ENCODE measurements at places on chromosomes 16 and 17.
A peak's percentile ranks its signal among the peaks of the same experiment; 100 is the strongest.

DNA sequence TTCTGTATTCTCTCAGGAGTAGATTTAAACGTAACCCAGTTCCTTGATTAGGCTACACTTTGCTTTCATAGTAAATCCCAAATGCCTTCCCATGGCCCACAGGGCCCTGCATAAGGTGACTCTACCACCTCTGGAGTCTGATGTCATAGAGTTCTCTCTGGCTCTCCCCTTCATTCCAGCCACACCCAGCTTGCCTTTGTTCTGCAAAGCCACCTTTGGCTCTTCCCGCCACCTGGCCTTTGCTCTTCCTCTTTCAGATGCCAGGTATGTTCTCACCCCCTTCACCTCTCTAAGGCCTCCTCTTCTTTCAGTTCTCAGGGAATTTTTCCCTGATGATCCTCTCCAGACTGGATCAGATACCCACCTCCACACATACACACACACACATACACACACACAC, 141.3 kb upstream of the HSBP1 start:
- no peak for DNase-seq

DNA sequence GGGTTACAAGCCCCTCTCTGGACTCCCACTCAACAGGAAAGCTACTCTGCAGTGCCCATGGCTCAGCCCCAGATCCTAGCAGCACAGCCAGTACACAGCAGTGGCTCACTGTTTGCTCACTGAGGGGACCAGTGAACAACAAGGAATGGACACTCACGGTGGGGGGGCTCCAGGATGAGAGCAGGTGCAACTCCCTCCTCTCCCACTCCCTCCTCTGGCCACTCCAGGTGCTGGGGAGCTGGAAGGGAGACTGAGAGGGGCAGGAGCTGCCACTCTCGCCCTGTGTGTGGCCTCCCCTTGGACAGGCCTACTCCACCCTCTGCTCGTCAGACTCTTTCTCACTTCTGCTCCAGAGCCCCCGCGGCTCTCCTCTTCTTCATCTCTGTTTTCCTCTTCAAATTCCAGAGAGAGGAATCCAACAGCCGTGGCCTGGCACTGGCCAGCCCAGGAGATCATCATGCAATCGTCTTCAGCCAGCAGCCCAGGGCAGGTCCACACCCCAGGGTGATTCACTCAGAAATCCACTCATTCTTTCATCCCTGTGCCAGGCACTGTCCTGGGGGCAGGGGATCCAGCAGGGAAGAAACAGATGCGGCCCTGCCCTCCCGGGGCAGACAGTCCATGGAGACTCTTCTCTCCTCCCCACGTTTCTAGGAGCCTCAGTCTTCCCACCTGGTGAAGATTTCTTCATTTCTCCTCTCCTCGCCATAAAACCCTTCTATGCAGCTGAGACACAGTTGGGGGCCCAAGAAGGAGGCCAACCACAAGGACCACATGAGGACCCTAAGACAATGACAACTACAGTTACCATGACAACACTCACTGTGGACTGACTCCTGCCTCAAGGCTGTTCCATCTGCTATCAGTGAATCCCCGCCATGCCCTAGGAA, 30.7 kb downstream of the CFAP20 start:
- DNase-seq = peak; percentile 33

- DNase-seq = no peak
These were observed 16.0 kb downstream of the BAHCC1 start for GRCh38 chr17:81411305-81411704.

GRCh38 chr17:76382803-76383545, 1.4 kb upstream of the SPHK1 start:
- peak; percentile 78 for DNase-seq

DNA sequence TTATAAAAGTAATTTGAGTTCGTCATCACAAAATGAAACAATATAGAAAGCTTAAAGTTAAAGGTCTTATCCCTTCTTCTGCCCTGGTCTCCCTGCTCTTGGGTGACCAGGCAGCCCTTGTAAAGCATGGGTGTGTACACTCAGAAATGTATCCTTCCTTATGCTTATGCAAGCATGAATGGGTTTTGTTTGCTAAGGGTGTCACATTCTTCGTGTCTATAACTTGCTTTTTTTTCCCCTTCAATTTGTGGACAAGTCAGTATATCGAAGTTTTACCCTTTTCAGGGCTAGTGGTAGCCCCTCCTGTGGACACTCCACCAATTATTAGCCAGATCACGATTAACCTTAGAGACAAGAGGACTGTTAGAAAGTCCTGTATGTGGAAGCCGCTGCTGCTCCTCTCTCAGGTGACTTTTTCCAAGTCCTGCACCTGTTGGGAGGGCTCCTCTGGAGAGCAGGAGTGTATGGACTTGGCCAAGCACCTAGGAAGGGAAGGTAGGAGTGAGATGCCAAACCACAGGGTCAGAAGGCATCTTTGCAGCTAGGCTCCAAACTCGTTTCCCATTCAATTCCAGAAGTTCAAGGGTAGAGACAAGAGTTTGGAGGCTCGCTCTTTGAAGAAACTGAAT, 50.9 kb downstream of the LDHD start:
- no peak for DNase-seq

- DNase-seq = no peak
These were observed 835 bp downstream of the FBXL16 start for GRCh38 chr16:704552-705380.

GRCh38 chr17:77321649-77322513, 181.1 kb downstream of the SEC14L1 start:
- DNase-seq = no peak

DNA sequence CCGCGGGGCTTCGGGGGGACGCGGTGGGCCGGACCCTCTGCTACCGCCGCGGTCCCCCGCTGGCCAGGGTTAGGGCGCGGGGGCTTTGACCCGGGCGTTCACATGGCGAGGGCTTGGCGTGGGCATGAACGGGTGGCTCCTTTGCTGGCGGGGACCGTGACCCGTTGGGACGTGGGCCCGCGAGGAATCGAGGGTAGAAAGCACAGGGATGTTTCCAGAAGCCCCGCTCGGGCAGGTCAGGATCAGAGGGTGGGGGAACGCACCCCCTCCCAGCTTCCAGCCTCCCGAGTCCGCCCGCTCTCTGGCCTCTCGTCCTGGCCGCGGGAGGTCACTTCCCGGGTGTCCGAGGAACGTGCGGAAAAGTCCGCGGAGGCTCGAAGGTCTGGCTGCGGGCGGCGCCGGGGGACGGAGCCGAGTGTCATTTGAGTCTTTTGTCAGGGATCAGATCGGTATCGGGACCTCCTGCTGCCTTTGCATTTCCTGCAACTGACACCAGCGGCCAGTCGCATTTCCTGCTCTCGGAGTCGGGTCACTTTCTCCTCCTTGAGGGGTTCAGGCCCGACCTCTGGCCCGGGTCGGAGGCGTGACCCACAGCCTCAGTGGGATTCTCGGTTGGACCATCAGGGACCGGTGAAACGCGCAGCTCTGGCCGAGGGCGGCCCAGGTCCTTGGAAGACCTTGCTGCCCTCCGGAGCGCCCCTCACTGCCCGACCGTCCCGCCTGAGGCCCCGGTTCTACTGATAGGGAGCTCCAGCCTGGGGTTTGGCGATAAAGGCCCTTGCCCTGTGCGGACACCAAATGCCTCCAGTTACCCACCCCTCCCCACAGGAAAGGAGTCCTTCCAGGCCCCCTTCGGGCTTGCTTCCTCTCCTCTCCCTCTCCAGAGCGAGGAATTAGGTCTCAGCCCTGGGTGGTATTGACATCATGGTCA, 702 bp upstream of the WNT3 start:
- peak; percentile 38 for DNase-seq

DNA sequence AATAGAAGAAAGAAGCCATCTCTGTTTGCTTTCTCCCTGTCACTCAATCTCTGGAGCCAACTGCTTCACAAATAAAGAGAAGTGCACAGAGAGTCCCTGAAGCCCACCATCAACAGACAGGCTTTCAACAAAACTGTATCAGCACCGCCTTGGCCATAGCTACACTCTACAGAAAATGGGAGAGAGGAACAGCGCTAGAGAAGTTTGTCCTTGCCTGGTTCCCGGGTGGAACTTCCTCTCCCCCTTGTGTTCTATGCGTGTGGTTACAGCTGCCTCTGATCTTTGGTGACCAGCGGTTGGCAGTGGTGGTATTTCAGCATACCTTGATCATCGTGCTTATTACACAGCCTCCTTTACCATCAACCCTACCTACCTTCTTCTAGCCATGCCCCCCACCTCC, 91.4 kb upstream of the CCL2 start:
- peak; percentile 12 for DNase-seq

DNA sequence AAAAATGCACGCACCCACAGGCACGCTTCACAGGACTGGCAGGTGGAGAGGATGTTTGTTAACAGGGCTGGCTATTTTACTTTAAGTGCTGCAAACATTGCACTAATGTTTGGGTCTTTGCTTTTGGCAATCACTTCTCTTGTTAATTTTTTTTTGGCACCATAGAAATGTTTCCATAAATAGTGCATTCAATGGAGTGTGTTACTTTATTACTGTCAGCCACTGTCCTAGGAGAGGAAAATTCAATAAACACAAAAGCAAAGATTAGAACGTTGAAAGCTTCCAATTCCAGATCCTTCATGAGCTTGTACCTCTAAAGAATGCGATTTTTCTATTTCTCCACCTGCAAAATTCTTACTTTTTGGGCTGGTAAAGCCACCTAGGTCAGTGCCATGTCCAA, 743.5 kb downstream of the WWOX start:
- no peak for DNase-seq

DNA sequence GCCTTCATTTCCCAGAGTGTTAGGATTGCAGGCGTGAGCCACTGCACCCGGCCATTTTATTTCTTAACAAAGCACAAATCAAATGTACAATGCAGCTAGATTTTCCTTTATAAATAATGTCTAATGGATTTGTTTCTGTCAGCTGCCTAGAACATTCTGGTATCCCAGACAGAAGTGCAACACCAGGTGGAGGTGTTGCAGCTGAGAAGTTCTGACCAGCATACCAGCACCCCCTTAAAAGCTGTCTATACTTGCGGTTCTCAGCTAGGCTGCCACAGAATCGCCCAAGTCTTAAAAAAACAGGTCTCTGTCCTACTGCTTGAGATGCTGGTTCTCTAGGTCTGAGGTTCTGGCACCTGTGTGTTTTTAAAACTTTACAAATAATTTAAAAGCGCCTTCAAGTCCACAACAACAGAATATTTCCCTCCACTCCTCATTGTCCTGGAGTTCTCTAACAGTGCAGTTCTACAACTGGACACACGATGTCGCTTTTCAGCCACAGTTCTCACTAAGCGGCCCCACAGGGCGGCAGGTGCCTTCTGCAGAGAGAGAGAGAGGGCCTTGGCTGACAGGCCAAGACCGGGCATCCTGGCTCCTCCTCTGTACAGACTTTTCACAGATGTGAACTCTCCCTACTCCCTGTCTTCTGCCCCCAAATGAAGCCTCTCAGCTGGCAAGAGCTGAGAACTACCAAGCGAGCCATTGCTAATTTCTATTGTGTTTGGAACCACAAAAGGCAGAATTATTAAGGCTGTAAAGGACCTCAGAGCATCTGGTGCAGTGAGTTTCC, 32.6 kb upstream of the MEOX1 start:
- DNase-seq = peak; percentile 89

DNA sequence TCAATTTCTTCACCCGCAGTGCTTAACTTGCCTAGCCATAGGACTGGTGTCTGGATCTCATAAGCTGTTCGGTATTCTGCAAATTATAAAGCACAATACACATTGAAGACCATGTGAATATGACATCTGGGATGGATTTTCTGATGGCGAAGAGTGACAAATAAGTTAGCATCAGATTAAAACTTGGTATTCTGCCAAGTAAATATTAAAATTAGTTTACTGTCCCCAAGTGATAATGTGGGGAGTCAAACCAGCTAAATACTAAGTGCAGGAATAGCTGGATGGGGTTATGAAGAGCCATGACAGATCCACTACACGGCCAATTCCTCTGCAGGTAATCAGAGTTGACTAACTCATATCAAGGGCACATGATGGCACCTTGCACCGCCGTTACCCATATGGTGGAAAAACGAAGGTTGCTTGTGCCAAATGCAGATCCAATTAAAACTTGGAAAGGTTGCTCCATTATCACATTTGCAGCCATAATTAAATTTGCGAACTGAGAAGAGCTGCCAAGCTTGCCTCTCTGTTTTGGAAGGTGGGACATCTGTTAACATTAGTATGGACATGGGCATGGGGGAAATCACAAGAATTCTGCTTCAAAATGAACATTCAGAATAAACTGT, 114.9 kb upstream of the TOM1L1 start:
- DNase-seq = no peak

DNA sequence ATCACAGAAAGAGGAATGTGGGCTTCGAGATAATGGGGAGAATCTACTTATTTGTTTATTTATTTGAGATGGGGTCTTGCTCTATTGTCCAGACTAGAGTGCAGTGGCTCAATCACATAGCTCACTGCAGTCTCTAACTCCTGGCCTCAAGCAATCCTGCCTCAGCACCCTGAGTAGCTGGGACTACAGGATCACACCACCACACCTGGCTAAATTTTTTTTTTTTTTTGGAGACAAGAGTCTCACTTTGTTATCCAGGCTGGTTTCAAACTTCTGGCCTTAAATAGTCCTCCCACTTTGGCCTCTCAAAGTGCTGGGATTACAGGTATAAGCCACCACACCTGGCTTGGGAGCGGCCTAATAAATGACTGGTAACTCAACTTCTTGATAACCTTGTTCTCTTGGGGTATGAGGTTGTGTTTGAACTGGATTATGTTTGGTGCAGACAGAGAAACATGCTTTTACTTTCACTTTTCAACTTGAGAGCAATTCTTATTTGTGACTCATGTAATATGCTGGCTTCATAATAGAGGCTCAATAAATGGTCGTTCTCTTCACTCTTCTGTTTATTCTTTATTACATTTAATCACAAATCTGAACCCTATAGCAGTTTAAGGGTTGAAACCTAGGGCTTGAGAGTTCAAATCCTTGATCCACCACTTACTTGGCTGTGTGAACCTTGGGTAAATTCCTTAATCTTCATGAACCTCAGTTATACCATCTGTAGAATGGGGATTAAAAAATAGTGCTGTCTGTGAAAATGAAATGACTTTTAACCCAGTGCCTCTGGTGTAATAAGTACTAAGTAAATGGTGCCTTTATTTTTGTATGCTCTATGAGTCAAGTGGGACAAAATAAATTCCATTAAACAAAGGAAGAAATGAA, 129.1 kb upstream of the HS3ST2 start:
- peak; percentile 69 for DNase-seq

DNA sequence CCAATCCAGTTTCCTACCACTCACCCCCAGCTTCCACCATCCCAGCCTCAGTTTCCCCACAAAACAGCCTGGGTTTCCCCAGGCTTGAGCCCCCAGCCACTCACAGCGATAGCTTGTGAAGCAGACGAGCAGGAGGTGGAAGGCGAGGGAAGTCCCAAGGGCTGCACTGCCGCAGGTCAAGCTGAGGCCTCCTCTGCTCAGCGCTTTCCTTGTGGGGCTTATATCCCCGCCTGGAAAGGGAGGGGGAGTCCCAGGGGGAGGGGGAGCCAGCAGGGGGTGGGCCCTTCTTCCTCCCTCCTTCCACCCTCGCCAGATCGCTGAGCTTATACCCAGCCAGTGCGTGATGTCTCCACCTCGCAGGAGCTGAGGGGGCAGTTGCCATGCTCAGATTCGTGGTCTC, at the start of gene PYY:
Gene PYY (minus strand): TSS at position 195 of the 400 bp plus-strand sequence. CDS start 457 bp downstream, outside the sequence.
- DNase-seq = no peak

DNA sequence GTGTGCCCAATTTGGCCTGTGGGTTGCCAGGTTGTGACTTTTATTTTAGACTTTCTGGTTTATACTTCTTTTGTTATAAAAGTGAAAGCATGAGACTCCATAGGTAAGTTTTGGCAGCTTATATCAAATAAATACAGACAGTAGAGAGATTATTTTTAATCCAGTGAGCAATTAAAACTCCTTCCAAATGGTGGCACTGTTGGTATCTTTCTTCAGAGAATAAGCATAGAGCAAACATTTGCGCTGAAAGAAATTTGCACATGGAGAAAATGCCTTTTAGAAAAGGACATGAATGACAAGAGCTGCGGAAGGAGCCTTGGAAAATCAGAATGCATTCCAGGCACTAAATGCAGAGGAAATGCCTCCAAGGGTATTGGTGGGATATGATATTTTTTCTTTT, 46.1 kb upstream of the DNAJA2 start:
- DNase-seq = no peak
